NCI-H1092 (cell line): ENCODE measurements at places on chromosomes 1 and 21.
A peak's percentile ranks its signal among the peaks of the same experiment; 100 is the strongest.

DNA sequence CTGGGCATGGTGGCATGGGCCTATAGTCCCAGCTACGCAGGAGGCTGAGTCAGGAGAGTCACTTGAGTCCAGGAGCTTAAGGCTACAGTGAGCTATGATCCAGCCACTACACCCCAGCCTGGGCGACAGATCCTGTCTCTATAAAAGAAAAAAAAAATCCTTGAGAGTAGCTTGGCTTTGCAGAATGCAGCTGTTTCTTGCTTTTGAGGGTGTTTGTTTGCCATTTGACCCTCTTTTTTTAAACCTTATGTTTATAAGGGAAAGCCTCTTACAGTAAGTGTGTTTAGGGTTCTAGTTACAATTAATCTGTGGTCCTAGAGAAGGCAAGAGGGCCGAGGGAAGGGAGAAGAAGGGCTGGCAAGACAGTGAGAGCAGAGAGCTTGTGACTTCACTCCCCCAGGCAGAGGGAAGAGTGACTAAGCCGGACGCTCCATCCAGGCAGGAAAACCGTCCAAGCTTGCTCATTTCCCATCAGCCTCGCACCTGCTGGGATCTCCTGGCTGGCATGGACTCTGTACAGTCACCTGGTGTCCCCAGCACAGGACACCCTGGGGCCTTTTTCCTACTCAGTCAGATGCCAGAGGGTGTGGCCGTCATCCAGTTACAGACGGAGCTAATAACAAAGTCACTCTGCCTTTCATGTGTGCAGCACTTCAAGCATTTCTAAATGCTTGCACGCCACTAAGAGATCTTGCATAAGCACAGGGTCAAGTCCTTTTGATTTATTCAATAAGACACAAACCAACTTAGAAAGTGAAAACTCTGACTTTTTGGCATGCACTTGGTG is 55.5 kb upstream of the PSEN2 start:
- no peak for DNase-seq

GRCh38 chr1:174197547-174197946 is 38.2 kb downstream of the RABGAP1L start:
- DNase-seq, result no peak

- no peak for DNase-seq
Measured at GRCh38 chr1:157819896-157820295, at the start of gene FCRL1. Gene FCRL1, minus strand, starts transcription at chr1:157820120. Its CDS starts 83 bp downstream, at chr1:157820037.

- no peak for DNase-seq
Measured at GRCh38 chr1:177043597-177043996, 120.9 kb downstream of the ASTN1 start.

DNA sequence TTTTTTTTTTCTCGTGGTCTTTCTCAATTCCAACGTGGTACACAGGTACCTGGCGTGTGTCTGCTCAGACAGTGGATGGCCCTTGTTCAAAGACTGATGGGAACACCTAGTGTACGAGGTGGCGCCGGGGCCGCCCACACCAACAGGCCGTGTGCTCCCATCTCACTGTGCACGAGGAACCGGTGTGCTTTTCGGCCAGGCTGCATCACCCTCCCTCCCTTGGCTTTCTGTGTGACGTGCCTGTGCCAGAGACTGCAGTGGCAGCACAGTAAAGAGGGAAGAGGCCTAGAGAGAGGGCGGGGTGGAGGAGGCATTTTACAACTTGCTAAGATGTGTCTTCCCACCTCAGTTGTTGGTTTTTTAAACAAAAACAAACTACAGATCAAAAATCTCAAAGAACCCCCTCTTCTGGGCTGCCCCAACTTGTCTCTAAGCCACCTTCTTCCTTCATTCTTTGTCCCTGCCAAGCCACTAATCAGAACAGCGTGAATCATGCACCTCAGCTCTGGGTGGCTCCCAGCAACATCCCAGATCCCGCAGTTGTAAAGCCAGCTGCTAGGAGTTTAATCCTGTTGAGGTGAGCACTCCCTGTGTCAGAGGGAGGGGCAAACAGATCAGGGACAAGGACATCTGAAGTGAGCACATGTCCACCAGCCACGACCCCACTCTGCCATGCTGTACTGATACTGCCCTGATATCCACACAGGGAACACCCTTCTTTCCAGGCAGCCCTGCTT is 20.7 kb downstream of the IRF2BP2 start:
- no peak for DNase-seq

GRCh38 chr1:182484067-182484466 is 34.1 kb downstream of the RGSL1 start:
- no peak for DNase-seq

DNA sequence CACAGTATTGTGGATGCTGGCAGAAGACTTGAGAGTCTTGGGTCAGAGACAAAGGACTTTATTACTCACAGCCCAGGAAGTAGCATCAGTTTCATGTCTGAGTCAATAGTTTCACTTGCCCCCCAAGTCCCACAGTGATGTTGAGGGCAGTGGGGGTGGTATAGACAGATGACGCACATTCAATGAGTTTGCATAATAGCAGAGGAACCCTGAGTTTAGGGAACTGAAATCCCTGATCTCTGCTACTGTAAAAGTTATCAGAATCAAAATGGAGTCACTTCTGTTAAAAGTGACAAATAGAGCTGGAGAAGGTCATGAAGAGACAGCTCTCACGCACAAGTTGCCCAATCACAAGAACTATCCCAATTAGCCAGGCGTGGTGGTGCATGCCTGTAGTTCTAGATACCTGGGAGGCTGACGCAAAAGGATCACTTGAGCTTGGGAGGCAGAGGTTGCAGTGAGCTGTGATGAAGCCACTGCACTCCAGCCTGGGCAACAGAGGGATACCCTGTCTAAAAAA is 11.5 kb upstream of the HCRTR1 start:
- DNase-seq, result no peak

DNA sequence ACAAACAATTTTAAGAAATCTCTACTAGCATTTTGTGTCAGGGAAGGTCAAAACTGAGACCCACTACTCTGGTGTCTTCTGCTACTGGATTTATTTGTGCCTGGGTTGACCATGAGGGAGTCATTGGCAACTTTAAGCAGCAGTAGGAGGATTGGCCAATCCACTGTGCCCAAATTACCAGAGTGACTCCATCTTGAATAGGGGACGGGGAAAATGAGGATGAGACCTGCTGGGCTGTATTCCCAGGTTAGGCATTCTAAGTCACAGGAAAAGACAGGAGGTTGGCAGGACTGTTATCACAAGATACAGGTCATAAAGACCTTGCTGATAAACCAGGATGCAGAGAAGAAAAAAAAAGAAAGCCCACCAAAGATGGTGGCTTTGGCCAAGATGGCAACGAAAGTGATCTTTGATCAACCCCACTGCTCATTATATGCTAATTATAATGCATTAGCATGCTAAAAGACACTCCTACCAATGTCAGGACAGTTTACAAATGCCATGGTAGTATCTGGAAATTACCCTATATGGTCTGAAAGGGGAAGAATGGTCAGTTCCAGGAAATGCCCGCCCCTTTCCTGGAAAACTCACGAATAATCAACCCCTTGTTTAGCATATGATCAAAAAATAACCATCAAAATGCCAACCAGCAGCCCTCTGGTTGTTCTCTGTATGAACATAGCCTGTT is 200.9 kb downstream of the LTN1 start:
- no peak for DNase-seq

DNA sequence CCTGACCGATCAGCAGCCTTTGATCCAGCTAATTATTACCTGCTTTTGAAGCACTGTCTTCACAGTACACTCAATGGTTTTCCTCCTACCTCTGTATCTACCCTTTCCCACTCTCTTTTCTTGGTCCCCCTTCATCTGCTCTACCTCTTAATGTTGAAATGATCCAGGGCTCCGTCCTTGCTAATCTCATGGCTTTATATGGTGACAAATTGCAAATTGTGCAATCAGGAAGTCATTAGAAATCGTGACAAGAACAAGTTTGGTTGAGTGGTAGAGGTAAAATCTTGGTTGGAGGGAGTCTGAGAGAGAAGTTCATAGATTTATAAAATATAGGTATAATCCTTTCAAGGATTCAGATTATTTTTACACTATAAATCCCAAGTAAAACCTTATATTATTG is 9.6 kb upstream of the CYB5R1 start:
- DNase-seq, result no peak

GRCh38 chr1:110155878-110156522 is 5.7 kb downstream of the SLC6A17 start:
- no peak for DNase-seq

DNA sequence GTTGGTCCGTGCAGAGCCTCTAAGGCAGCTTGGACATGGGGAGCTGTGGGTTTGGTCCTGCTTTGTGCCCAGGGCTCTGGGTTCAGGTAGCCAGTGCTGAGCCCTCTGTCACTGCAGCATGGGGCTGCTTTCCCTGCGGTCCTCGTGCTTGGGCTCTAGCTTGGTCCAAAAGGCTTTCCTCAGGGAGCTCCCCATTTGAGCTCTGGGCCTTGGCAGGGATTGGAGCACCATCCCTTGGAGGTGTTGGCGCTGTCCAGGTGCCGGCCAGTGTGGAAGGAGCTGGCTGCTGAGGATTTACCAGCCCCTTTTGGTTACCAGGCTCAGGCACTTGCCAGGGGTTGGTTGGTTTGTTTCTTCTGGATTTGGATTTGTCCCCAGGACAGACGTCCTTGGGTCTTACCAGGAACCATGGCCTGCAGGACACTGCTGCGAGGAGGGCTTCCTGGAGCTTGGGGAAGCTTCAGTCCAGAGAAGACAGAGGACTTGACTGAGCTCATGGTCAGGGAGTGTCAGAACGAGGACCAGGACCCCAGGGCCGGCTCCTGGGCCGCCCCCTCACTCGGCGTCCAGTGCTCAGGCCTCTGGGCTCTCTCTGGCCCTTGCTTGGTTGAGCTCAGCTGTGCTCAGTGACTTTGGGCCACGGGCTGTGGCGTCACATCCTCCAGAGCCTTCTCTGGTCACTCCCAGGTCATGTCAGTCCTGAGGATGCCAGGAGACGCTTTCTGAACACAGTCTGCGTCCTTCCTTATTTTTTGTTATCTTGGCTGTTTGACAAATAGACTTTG is 224.7 kb downstream of the CAMTA1 start:
- DNase-seq, result no peak

DNA sequence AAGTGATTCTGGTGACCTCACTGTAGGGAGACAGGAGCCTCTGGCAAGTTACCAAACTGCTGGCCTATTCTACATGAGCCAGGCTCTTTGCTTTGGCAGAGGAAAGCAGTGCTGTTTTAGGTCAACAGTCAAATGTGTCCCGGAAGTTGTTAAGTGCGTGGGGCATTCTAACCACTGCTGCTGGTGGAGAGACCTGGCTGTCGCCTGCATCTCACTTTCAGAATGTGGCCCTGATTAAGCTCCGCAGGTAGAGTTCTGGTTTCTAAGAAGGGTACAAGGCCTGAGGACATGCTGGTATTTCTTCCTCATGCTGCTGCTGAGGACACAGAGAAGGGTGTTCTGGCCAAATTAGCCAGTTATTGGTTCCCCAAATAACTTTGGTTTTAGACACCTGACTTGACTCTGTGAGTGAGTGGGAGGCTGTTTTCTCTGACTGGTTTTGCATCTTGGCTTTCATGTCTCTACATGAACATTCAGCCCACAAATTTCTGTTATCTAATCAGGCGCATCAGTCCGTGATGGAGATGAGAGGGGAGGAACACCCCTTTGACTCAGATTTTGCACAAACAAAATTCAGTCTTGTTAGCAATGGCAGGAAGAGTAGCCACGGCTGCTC is 120.8 kb downstream of the LMO4 start:
- peak; percentile 95 for DNase-seq

GRCh38 chr21:36035381-36035791 is 24.9 kb downstream of the SETD4 start:
- DNase-seq, result no peak

DNA sequence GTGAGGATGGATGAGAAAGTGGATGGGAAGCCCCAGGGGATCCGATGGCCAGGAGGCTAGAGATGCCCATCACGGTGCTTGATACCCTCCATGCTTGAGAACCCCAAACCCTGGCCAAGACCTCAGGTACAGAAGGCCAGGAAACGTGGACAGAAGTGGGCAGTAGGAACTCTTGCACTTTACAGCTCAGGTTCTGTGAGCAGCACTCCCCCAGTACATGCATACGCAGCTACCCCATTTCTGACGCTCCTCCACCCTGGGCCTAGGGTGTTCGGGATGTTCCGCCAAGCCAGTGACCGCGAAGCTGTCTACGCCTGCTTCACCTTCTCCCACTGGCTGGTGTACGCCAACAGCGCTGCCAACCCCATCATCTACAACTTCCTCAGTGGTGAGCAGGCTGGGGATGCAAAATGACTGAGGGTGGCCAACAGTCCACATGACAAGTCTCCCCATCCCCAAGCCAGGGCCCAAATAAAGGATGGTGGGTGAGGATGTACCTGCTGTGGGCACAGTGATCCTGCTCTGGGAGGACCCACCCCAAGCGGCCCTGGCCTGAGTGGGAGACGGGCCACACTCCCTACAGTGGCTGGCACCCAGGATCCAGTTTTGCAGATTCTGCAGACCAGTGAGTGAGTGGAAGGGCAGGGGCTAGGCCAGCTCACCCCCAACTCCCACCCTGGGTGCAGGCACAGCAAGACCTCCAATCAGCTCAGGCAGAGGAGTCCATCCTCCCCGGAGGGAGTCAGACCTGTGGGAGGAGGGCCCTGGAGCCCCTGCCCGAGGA is 7.4 kb downstream of the HCRTR1 start:
- no peak for DNase-seq

- no peak for DNase-seq
Measured at GRCh38 chr1:10639011-10639774, 157.3 kb downstream of the CASZ1 start.

GRCh38 chr1:17539477-17540254 is at the start of gene ARHGEF10L:
Gene ARHGEF10L, plus strand, starts transcription at chr1:17539698. Its CDS starts 40,898 bp downstream, at chr1:17580596.
- DNase-seq, result no peak

GRCh38 chr1:48048980-48049379 is 51.8 kb upstream of the TRABD2B start:
- DNase-seq, result no peak

GRCh38 chr1:184260382-184260781 is 126.4 kb upstream of the C1orf21 start:
- no peak for DNase-seq

- no peak for DNase-seq
Measured at GRCh38 chr1:226001963-226002666, 3.0 kb upstream of the SDE2 start.

DNA sequence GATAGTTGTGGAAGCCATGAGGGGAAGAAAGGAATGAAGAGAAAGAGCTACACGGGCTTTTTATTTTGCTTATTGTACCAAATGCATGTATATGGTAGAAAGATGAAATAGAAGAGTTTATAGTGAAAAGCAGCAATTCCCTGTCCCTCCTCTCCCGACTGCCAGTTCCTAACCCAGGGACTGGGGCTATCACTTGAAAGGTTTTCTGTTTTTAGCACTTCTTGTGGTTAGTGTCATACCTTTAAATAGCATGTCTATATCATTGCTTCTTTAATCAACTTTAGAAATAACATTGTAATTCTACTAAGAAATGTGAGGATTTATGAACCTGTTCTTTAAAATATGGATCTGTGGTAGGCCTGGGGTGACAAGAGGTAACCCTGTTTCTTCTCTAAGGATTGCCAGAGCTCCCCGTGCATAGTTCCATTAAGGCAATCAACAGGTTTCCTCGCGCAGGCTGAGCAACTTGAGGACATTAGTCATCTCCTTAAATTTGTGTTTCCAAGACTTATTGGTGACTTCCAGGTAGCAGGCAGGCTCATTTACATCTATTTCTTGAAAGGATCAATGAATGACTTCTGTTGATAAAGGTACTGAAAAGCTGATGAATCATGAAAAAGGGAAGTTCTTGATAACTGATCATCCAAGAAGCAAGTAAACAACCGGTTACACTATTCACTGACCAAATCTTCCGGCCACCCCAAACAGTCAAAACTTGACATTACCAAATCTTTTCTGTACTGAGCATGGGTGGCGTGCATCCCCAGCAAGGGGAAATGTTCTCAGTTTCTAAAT is 37.8 kb upstream of the S1PR1 start:
- DNase-seq, result no peak
